K562 (cell line): ENCODE measurements at places on chromosomes 4 and X. TPM values are rescaled to one million over a fixed set of nuclear protein-coding genes. Genes with fewer than 3 reads are reported as not detected.

P2RY10 gene
- 0.13 TPM in 1 of 2 replicates, not detected in the other for total RNA-seq

DNA sequence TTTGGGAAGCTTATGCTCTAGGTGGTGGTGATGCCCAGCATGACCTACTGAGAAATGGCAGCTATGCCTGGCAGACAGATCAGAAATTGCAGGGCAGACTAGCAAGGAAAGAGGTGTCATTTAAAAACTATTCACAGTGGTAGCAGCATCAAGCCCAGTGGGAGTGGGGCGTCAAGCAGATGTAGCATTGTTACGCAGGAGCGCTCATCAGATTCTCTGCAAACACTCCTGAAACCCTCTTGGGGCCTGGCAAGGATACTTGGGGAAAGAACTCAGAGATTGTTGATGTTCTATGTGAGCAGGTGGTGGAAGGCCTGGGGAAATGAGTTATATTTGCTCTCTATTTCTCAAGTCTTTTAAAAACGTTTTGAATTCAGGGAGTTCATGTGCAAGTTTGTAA, 437.6 kb downstream of the RAPGEF2 start:
- DNase-seq = no peak

GRCh38 chrX:42422961-42423360, 355.0 kb downstream of the PPP1R2C start:
- no peak for DNase-seq

EPHA5 gene
- total RNA-seq = not detected in 2 replicates
